AG09319 (cell line): ENCODE measurements at places on chromosomes 12 and 14.

DNA sequence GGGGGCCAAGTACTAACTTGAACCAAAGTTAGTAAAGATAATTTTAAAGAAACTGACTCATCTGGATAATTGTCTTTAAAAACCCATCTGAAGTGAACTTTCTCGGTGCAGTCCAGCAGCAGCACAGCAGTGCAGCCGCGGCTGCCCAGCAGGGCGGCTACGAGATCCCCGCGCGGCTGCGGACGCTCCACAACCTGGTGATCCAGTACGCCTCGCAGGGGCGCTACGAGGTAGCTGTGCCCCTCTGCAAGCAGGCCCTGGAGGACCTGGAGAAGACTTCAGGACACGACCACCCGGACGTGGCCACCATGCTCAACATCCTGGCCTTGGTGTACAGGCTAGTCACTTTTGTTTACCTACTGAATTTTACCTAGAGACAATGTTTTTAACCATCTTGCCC, 33.6 kb downstream of the KLC1 start:
- DNase-seq: no peak

DNA sequence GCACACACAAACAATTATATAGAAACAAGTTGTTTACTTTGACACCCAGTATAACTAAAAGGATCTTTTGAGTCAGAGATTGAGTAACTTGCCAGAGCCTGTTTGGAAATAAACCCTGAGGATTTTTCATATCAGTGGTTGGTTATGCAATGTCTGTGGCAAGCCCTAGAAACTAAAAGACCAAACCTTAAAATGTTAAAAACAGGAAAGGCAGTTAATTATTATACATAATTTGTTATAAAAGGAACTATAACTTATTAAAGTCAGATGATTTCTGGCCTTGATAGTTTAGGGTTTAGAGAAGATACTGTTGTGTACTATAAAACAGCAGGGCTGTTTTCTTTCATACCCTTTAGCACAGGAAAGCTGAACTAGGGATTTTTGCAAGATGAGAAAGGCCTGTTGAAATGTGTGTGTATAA, 44.1 kb downstream of the PSEN1 start:
- DNase-seq: peak; percentile 49

DNA sequence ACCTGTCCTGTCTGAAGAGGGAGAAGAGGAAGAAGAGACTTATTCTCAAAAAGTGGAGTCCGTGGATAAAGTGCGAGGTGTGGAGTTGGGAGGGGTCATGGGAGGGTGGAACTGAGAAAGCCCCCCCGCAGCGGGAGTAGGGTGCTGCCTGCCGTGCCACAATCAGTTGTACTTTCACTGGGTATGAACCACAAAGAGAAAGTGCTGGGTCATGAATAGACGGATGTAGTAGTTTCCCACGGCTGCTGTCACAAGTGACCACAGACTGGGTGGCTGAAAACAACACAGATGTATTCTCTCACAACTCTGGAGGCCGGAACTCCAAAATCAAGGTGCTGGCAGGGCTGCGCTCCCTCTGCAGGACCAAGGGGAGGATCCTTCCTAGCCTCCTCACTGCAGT, 5.5 kb downstream of the DNAH10 start:
- no peak for DNase-seq

GRCh38 chr14:29390081-29390832, 537.4 kb downstream of the PRKD1 start:
- DNase-seq: no peak

GRCh38 chr12:9866860-9867269, 2.3 kb downstream of the CLEC2B start:
- DNase-seq: no peak

DNA sequence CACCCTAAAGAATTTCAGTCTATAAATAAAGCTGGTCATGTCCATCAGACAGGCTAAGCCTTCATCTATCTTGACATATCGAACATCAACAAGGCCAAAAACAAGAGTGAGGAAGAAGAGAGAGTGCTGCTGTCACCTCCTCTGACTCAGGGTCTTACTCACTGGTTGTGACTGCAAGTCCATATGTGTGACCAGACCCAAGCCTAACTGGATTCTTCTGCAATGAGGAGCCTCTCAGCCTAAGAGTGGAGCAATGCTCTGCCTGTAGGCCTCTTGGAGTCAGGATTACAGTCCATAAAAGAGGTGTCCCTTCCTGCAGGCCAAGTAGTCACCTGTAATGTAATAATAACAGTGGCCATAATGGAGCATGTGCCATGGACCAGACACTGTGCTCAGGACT, 121.2 kb upstream of the SLC35F4 start:
- DNase-seq: no peak

DNA sequence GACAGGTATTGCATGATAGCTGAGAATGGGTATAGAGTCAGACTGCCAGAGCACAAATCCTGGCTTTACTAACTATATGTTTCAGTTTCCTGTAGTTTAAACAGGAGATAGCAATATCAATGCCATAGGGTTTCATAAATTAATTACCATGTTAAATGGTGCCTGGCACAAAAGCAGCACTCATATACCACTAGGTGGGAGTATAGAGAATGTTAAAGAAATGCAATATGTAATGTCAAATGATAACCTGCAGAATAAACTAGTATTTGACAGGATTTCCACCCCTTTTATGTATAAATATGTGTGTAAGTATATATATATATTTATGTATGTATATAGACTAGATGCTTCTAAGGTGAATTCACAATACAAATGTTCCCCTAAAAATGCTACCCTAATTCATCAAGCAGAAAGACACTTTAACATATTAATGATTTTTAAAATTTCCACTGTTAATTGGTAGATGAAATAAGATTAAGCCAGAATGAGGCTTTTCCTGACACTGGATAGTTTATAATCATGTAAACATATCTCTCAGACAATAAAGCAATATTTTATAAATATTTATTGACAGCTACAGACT, 8.6 kb downstream of the WDR89 start:
- no peak for DNase-seq

DNA sequence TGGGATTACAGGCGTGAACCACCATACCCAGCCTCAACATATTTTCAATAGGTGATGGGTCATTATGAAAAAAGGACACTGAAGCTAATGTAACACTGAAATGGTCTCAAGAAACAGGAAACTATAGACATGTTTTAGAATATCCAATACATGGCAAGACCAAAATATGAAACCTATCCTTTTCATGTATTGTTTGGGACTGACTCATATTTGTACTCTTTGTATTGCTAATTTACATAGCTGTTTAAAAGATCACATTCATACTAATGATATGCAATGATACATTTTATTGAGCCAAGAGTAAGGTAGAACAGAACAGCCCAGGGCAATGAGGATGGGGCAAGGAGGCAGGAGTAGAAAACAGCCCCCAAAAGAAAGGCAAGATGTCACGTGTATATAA, 32.6 kb downstream of the RESF1 start:
- no peak for DNase-seq

GRCh38 chr12:105227879-105228278, 8.1 kb downstream of the APPL2 start:
- no peak for DNase-seq

DNA sequence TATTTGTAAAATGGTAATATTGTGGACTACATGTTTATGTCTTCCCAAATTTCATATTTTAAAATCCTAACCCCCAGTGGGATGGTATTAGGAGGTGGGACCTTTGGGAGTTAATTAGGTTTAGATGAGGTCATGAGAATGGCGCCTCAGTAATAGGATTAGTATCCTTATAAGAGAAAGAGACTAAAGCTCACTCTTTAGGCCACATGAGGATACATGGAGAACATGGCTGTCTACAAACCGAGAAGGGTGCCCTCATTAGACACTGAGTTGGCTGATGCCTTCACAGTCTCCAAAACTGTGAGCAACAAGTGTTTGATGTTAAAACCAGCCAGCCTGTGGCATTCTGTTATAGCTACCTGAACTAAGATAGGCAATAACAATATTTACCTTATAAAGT, 58.3 kb upstream of the OTOGL start:
- DNase-seq: no peak

DNA sequence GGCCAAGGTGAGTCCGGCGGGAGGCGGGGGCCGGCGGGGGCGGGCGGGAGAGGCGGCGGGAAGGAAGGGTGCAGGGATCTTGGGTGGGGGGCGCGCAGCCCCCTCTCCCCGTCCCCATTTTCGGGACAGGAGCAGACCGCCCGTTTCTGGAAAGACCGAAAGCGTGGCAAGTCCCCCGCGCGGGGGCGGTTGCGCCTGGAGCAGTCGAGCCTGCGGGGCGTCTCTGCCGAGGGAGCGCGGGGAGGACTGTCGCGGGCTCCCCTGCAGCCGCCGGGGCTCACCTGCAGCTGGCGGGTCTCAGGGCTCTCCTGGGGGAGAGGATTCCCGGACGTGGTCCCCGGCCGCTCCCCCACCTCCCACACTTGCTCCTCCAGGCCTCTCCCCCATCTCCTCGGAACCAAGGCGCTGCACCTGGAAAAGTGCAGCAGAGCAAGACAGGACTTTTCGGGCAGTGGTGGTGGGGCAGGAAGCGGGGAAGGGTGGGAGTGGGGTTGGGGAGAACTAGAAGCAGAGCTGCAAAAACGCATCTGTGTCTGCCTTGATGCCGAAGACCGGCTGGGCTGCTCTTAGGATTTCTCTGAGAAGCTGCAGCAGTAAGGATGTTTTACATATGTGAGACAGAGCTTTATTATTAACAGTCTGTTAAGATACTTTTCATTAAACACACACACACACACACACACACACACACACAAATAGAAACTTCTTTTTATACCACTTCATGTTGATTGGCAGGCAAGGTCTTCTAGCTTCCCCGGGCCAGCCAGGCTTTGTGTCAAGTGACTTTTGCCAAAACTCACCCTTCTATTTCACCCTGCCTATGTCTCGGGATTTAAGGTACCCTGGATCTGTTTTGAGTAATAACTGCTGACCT, 677 bp downstream of the C12orf75 start:
- no peak for DNase-seq

- DNase-seq: no peak
Measured at GRCh38 chr12:57173089-57173488, 25.7 kb upstream of the LRP1-AS start.

GRCh38 chr14:27090716-27091115, 492.9 kb upstream of the NOVA1 start:
- no peak for DNase-seq

DNA sequence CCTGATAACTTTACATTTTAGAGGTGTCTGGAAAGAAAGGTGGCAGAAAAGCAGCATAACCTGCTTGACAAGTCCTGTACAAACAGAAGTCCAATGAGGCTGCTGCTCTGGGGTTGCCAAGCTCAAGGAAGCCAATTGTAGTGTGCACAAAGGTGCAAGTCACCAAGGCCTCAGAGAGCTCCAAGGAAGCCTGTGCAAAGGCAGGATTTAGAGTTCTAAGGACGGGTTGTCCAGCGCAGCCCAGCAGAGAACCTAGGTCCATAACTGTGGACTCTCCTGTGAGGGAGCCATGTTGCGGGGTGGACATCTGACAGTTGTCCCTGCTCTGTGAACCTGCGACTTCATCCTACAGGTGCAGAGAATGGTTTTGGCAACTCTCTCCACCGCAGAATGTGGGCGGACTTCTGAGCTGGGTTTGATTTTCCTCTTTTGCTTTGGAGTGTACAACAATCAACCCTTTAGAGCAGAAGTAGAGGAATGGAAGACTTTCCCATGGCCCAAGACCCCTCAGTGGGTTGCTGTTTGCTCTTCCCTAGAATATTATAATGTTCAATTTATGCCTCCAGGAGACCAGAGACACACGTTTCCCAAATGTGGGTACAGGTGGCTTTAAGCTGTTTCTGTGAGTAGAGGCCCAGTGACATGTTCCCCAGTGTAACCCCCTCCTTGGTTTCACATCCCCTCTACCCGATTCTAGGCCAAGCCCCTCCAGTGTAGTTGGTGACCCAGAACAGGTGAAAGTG, 81.0 kb downstream of the ETV6 start:
- no peak for DNase-seq

DNA sequence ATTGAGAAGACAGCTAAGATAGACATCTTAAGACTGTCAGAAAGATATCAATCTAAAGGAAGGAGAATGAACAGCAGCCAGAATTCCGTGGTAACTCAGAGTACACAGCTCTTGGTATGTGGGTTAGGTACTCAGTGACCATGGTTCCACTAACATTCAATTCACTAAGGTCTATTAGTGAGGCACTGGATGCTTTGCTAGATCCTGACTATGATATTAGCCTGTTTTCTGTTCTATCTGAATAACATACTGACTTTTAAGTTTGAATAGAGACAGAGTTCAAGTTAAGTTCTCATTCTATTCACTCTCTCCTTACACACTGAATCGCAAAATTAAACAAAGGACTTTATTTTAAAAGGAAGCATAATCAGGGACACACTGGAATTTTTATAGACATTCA, 106.4 kb downstream of the PRKD1 start:
- DNase-seq: no peak

GRCh38 chr14:82779301-82779700, 1245.6 kb upstream of the SEL1L start:
- DNase-seq: no peak

DNA sequence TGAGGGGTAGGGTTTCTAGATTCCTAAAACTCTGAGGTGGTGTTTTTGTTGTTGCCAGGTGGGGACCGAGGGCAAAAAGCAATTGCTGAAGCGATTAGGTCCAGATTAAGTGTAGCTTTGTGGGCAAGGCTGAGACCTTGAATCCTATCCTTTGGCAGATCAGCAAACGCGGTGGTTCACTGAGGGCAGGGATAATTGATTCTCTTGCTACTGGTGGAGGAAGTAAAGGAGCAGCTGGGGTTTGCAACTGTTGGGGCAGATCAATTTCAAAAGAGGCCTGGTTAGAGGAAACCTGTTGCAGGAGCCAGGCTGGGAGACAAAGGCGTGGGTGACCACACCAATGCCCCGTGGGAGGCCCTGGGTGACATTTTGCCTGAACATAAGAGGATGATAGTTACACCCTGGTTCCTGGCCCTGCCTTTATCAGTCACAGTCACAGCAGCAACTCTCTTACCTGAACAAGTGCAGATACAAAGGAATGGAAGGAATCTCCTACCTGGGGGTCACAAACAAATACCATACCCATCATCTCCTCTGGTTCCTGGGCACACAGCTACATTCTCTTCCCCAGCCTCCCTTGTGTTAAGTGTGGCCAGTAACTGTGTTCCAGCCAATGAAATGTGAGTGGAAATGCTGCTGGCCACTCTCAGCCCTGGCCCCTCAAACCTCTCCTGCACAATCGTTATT, 43.3 kb upstream of the RASSF3 start:
- DNase-seq: no peak

- DNase-seq: no peak
Measured at GRCh38 chr12:131340616-131341210, 370.2 kb upstream of the SFSWAP start.

DNA sequence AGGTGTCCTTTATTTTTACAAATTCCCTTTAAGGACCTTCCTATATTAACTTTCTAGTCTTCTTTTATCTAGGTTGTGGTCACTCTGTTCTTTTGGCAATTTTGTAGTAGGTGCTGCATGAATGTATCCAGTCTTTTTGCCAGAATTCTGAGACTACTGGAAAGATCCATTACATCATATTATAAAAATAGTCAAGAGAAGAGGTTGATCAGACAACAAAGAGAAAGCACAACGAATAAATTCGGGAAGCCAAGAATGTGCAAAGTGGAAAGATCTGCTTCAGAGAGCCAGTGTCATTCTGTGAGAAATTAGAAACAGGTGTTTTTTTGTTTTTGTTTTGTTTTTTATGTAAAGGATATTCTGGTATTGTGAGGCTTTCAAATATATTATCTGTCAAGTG, 15.8 kb upstream of the SLC16A7 start:
- no peak for DNase-seq
